CD14-positive monocyte (primary cell): ENCODE measurements at places on chromosomes 3 and 15.
A peak's percentile ranks its signal among the peaks of the same experiment; 100 is the strongest.

DNA sequence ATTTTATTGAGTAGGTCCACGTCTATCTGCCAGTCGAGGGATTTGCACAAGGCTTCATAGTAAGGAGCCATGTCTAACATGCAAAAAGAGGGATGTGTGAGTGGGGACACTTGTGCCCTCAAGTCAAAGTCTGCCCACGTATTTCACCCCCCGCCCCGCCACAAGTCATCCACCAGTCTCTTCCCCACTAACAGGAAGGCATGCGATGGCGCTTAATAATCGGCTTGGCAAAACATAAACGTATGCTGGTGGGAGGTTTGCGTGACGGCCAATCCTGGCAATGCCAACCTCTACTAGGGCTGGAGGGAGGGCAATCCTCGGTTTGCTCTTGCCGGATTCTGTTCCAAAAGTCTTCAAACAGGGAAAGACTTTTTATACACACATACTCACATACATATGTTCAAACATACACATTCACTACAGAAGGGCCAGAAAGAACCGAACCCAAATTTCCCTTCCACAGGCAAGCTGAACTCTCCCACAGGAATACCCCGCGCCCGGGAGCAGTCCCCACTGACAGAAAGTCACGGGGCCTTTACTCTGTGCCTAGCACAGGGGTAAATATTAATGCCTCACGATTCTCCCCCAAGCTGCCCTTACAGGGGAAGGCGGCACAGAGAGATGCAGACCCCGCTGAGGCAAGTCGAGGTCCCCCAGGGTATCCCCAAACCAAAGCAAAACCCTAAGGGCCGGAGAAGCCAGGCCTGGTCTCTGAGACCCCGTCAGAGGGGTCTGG is 675 bp downstream of the PSMD6 start:
- DNase-seq: peak; percentile 12

- DNase-seq: no peak
These were observed 324.0 kb upstream of the CHRM5 start for GRCh38 chr15:33644304-33644703.

GRCh38 chr3:191369616-191370010 is 39.3 kb upstream of the UTS2B start:
- no peak for DNase-seq

DNA sequence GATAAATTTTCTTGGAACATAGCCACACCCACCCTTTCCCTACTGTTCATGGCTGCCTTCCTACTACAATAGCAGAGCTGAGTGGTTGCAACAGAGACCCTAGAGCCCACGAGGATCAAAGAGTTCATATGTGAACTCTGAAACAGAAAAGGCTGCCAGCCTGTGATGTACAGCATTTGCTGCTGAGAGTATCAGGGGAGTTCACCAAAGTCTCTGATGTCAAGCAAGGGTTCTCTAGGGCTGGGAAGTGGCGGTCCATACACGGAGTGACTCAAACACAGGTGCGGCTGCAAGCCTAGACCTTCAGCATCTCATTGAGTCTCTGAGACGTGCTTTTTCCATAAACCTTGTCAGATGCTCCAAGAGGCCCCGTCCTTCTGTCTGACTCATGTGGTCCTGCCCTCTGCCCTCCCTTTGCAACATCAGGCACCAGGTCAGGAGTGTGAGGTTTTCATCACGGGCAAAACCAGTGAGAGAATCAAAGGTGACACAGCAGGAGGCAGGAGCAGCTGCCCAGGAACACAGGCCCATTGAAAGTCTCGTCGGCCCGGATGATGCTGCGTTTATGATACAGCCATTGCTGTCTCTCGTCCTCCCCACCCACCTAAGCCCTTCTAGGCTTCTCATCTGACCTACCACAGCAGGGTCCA is 42.9 kb downstream of the PCSK6 start:
- DNase-seq: peak; percentile 33

DNA sequence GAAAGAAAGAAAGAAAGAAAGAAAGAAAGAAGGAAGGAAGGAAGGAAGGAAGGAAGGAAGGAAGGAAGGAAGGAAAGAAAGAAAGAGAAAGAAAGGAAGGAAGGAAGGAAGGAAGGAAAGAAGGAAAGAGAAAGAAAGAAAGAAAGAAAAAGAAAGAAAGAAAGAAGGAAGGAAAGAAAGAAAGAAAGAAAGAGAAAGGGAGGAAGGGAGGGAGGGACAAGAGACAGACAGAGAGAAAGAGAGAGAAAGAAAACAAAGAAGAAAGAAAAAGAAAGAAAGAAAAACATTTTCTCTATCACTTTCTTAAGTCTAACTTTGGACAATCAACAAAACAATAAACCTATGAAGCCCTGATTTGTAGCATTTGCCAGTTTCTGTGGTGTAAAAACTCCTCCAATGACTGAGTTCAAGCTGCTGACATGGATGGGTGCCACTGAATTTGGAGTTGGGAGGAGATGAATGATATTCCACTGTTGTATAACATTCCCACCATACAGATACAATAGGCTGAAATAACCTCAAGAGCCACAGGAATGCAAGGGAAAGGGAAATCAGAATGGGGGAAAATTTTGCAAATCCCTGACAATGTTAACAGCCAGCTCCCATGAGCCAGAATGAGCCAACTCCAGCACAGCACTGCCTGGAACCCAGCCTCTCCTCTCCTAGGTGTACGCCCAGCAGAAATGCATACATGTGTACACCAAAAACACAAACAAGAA is 15.0 kb upstream of the RTP3 start:
- no peak for DNase-seq

- DNase-seq: peak; percentile 7
These were observed 674 bp downstream of the SERP1 start for GRCh38 chr3:150545419-150546225.

DNA sequence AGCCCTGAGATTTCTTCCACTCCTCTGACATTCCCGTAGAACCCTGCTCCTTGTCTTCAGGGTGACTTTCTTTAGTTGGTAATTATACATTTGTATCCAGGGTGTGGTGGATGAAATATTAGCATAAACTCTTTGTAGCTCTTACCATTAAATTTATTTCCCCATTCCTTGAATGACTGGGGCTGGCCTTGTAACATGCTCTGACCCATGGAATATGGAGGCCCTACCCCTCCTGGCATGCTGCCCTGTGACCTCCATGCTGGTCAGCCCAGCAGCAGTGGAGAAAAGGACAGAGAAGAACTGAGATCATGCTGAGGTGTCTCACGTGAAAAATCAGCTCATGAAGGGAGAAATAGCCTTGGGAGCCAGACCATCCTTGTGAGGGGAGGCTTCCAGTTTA is 96.1 kb upstream of the PROK2 start:
- DNase-seq: no peak

DNA sequence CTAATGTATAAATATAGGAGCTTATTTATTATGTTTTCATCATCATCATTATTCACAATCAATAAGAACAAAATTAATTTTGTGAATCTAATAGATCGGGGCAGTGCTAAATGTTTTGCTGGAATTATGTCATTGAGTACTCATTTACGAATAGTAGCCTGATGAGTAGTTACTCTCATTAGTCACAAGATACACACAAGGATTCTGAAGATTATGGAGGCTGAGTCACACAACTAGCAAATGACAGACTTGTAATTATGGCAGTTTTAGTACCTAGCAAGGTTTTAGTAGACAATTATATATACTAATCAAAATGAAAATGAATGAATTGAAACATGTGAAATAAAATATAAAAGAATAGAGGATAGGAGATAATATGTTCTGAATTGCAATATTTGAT is 954.2 kb downstream of the CADM2 start:
- no peak for DNase-seq

DNA sequence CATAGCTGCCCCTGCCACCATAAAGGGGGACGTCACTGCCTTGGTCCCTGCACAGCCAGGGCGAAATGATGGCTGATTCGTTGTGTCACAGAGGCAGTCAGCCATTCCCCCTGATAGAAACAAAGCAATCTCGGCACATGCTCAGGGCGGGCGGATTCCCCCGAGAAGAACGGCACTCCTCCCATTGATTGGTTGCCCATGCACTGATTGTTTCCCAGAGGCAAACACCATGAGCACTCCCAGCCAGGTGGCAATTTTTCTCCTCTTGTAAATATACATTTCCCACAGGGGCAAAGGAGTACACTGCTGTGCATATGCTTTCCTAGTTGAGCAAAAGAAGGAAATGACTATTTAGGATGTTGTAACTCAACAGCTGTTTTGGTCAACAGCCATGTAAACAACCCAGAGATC is 56.5 kb downstream of the KY start:
- peak; percentile 47 for DNase-seq

GRCh38 chr15:36903922-36904556 is 196.3 kb downstream of the MEIS2 start:
- no peak for DNase-seq

DNA sequence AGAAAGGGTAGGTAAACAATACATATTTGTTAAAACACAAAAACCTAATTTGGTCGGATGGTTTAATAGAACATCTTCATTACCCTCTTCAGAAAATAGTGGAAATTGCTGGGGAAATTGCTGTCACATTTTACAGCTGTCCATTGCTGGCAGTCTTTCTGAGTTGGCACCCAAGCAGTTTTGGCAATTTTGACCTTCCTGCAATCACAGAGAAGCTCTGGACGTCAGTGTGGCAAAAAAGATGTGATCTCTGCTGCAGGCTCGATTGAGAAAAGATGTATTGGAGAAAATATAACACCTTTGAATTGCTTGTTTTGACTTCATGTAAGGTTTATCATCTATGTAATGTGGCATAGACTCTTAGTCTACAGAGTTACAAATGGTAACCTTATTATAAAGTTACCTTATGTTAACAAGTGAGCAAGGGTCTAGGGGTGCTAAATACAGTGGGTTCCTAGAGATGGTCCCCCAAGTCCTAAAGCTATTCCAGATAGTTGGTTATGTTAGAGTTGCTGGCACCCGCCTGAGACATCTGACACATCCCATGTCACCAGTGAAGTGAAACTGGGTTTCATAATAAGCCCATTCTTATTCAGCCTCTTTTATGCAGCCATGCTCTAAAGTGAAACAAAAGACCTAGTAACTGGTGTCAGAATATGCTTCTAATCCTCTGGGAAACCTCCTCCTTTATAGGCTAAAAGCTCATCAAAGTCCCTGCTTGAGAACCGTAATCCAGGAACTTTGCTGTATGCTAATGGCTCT is 14.0 kb downstream of the UBE2E1 start:
- DNase-seq: no peak

DNA sequence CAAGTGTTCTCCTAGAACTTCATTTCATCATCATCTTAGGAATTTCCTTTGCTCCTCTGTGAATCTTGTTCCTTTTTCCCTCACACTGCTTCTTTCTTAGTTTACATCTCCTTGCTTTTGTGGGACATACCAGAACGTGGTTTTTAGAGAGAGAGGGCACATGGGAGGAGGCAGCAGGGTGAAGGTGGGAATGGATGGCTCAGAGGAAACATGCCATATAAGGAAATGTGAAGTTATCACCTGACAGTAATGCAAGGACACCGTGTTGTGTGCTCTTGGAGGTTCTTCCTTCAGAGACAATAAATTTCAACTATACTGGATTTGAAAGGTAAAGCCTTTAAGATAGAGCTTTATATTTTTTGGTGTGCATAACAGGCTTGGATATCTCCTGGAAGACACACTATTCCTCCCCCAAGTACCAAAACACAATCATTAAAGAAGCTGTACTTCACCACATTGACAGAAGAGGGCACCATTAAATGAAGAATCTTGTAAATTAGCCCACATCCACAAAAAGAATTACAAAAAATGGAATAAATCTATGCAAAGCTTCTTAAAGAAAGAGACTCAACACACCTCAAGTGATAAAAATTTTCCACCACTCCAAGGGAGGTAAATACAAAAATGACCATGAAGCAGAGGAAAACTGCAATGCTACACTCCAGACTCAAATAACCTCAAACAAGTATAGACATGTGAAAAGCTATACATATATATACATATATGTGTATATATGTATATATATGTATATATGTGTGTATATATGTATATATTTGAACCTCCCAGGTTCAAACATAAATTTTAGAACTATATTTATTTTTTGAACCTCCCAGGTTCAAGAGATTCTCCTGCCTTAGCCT is 26.1 kb downstream of the RPL39L start:
- DNase-seq: peak; percentile 21

- DNase-seq: no peak
These were observed at the start of gene LHFPL4 for GRCh38 chr3:9553021-9553947. Gene LHFPL4, minus strand, starts transcription at chr3:9553822. Its CDS starts 1,143 bp downstream, at chr3:9552679.

GRCh38 chr3:14119651-14120050 is 5.0 kb downstream of the CHCHD4 start:
- DNase-seq: no peak

GRCh38 chr3:95705786-95706418 is 1108.5 kb upstream of the EPHA6 start:
- peak; percentile 8 for DNase-seq

GRCh38 chr3:1766384-1766783 is 332.3 kb upstream of the CNTN4 start:
- no peak for DNase-seq

DNA sequence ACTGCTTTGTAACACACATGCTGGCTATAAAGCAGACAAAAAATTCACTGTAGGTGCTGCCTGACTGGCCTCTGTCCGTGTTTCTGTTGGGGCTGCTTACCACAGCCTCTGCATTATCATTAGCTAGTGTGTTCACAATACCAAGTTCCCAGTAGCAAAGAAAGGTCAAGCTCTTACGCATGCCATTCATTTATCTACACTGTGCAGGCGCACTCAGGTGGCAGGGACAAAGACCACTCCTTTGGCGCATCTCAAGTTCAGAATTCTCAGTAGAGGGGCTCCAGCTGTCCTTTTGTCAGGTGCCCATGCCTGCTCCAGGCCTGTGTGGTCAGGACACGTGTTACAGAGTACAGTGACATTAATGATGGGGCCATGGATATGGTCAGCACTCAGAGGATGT is 22.3 kb downstream of the MLH1 start:
- no peak for DNase-seq

DNA sequence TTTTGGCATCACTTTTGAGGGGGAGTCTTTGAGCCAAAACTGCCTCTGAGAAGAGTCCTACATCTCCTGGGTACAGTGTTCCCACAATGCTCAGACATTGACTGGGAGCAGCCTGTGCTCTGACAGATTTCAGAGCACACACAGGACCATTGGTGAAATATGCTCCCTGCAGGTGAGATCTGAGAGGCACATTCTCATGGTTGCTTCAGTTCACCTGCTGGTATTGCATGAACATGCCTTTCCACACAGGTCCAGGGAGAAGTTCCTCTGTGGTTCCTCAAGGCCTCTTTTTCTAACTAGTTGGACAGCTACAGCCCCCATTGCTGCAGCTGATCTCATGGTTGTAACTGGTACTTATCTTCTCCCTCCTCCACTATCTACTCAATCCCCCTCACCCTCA is 37.0 kb downstream of the FOXL2 start:
- no peak for DNase-seq

- no peak for DNase-seq
These were observed 28.9 kb downstream of the PRICKLE2 start for GRCh38 chr3:64196236-64196929.

- peak; percentile 74 for DNase-seq
These were observed 38.7 kb downstream of the CHST2 start for GRCh38 chr3:143158014-143158988.
